ENCODE measurements at places on chromosomes 1 and 21.

DNA sequence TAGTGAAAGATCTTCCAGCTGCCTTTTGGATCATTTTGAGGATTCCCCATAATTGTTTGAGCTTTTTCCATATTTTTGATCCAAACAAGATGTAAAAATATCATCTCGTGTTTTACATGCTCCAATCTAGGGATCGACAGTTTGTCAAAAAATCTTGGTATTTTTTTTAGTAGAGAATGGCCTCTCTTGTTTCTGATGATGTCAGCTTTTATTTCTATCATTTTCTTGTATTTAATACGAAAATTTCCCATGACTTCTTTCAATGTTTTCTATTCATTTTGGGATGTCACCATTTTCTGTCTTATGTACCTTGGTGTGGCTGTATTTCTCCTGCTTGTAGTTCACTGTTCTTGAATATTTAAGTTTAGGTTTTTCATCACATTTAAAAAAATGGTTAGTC is 812.0 kb upstream of the NCAM2 start:
- no peak for DNase-seq

- no peak for DNase-seq
These were observed 89.7 kb downstream of the SLC45A1 start for GRCh38 chr1:8407652-8408051.

DNA sequence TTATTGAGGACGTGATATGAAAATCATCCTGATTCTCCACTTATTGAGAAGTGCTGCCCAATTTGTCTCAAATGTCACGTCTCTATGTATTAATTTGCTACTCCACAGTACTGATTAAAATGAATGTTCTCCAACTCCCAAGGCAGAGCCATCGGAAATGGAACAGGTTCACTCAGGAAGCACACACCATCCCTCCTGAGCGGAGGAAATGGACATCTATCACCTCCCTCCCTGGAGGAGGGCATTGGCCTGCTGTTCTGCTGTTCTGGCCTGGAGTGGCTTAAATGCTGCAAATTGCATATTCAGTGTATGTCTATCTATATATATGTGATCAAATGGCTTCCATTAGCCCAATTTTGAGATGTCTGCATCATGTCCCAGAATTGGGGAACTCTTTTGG is 140.5 kb downstream of the CSMD2 start:
- no peak for DNase-seq

DNA sequence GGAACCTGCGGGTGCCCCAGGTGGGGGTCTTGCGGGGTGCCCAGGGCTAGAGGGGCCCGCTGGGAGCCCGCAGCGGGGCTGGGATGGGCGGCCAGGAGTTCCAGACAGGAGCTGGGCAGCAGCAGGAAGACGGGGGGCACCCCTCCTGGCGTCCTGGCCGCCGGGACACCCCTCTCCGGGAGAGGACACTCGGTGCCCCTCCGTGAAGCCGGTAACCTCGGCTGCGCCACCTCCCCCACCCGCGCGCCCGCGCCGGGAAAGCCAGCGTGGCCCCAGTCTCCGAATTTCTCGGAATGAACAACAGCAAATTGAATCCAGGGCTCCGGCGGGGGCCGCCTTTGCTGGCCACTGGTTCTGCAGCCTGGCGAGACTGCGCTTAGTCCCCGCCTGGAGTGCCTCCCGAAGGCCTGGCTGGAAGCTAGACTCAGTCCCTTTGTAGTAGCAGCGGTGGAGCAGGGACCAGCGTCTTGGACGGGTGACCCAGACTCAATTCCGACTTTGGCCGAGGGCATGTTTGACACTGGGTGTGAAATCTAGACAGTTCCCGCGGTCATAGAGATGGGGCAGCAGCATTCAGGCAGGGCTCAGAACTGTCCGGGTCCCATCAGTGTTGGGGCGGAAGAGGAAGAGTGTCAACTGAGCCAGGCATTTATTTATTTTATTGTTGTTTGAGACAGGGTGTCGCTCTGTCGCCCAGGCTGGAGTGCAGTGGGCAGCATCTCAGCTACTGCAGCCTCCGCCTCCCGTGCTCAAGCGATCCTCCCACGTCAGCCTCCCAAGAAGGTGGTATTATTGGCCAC is 773 bp downstream of the IFNGR2 start:
- DNase-seq: no peak

- no peak for DNase-seq
These were observed 49.9 kb upstream of the EDN2 start for GRCh38 chr1:41534181-41535076.

DNA sequence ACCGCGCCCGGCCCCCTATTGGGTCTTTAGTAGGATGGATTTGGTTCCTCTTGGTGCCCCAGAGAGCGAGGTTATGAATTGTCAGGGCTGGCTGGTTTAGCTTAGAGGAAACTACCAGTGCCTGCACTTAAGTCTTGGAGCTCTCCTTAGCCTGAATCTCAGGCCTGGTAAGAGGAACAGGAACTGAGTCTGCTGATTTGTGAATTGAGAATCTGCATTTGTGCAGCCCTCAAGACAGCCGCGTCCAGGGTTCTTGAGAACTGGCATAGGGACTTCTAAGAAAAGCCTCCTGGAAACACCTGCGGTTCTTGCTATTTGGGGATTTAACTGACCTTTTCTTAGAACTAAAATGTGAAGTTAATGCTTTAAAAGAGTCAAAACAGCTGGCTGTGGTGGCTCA is 1.7 kb downstream of the NECAP2 start:
- no peak for DNase-seq

GRCh38 chr1:68128157-68128556 is 77.7 kb upstream of the DIRAS3 start:
- no peak for DNase-seq

DNA sequence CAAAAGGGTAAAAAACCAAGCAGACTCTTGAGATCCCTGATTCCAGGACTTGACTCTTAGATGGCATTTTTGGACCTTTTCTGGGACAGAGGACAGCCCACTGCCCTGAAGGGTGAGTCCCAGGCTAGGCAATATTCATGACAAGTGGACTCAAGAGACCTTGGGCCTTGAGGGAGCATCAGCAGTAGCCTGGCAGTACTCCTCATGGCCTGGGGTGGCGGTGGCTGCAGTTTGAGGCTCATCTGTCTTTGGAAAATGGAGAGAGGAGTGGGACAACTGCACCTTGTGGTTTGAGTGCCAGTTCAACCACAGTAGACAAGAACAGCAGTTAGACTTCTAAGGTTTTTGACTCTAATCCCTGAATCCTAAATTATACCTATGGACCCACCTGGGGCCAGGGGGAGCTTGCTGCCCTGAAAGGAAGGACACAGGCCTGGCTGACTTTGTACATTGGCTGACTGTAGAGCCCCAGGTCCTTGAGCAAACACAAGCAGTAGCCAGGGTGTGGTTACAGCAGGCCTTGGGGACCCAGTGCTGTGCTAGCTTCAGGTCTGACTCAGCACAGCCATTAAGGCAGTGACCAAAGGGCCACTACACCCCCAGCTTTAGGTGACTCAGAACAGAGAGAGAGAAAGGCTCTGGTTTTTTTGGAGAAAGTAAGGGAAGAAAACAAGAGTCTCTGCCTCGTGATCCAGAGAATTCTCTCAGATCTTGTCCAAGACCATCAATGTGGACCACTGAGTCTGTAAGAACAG is 1023.2 kb downstream of the KCNT2 start:
- no peak for DNase-seq

- no peak for DNase-seq
These were observed 364.5 kb upstream of the DUSP10 start for GRCh38 chr1:222106377-222106776.

All from activated CD4-positive, alpha-beta T cell treated with anti-CD3 and anti-CD28 coated beads for 1 hour (primary cell).